ENCODE measurements at places on chromosomes 1 and 21. TPM values are rescaled to one million over a fixed set of nuclear protein-coding genes. Genes with fewer than 3 reads are reported as not detected.

IL20 gene
- total RNA-seq, result not detected

RIMKLA gene
- total RNA-seq, result 9.7 TPM

S100A9 gene
- 87.0 TPM for total RNA-seq

DMBX1 gene
- not detected for total RNA-seq

GSTM1 gene
- not detected for total RNA-seq

- DNase-seq, result no peak
These were observed 92.0 kb downstream of the MAST2 start for GRCh38 chr1:45895406-45895805.

DNA sequence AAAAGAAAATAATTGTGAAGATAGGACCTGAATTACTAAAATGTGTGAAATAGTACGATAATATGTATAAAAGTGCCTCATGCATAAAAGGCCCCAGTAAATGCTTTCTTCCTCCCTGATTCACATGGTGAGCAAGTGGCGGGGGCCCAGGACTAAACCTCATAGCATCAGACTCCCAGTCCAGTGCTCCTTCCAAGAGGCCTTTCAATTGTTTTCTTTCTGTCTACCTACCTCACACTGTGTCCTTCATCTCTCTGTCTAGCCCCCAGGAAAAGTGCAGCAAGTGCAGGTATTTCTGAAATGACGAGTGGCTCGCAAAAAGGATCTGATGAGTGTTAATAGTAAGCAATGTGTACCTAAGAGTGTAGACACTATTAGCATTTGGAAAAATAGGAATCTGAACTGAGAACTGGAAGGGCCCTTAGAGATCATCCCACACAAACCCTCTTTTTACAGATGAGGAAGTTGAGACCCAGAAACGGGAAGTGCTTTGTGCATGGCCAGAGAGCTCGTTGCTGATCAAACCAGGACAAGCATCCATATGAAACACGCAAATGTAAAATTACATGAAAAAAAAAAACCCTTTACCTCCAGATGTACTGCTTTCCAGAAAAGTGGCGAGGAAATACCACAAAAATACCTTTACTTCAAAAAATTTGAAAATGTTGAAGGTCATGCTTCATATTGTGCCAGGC is 118.2 kb upstream of the HOOK1 start:
- no peak for DNase-seq

DNA sequence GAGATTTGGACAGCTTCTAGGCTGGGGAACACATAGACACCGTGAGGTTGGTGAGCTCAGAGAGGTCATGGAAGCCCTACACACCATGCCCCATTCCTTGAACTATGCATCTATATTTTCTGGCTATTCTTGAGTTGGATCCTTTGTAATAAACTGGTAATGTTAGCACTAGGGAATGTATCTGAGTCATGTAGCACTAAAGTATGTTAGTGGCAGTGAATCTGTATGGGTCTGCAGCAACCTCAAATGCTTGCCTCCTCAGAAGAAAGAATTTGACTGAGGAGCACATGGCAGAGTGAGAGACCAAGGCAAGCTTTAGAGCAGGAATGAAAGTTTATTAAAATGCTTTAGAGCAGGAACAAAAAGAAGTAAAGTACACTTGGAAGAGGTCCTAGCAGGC is 43.7 kb upstream of the LRRC7 start:
- no peak for DNase-seq

DNA sequence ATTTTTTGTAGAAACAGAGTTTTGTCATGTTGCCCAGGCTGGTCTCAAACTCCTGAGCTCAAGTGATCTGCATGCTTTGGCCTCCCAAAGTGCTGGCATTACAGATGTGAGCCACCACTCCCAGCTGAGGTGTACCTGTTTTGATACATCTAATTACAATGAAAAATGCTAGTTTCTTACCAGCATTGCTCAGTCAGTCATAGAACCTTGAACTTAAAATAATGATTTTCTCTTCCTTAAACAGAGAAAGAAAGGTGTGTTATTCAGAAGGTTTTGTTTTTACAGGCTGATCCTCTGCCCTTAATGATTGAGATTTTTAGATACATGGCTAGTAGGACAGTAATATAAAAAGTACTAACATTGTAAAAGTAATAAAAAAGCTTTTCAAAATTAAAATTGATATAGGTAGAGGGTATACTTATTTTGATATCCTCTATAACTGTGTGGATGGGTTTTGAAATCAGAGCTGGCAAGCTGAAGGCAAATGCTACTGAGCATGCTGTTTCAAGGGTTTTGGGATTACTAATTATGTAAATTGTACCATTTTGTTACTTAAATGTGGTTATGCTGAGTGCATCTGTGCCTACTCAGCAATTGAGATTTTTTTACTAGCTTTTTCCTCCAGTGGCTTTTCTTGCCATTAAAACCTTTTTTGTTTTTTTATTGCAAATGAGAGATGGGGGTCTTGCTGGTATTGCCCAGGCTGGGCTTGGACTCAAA is 16.1 kb downstream of the PRRC2C start:
- DNase-seq, result no peak

GRCh38 chr1:19534281-19534680 is 48.9 kb upstream of the CAPZB start:
- DNase-seq, result no peak
